ENCODE measurements at places on chromosomes 2 and 18.

DNA sequence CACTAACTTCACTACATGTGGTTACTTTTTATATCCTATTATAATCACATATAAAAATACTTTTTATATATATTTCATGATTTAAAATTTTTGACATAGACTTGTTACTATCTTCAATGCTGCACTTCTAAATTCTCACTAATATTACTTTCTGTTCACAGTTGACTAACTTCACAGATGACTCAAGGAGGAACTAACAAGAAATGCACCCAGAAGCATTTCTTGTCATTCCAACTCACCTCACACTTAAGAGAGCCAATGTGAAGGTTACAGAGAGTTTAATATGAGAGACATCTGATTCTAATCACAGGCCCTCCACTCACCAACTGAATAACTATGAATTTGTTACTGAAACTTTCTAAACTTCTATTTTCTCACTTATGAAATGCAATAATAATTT, 399.8 kb upstream of the SLC8A1 start:
- DNase-seq: no peak

DNA sequence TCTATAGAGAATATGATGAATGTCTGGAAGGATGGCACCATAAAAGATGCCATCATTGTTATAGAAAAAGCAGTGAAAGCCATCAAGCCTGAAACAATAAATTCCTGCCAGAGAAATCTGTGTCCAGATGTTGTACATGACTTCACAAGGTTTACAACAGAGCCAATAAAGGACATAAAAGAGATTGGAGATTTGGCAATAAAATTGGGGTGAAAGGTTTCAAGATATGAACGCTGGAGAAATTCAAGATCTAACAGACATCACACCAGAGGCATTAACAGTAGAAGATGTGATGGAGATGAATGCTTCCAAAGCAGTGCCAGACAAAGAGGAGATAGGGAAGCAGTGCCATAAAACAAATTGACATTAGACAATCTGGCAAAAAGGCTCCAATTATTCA, 518.8 kb upstream of the ACVR2A start:
- DNase-seq: no peak

DNA sequence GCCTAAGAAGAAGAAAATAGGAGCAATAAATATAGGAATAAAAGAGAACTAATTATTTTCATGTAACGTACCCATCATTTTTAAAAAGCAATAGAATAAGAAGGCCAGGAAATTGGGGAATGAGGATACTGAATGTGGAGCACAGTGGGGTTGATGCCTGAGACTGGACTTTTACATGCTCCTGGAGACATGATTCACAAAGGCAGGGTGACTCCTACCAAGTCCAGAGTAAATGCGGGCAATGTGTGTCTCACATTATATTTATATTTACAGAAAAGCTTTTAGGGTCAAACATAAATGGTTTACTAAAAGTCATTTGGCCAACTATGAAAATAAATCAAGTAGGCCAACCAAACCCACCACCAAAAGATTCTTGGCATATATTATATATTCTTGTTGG, 87.9 kb upstream of the COL5A2 start:
- DNase-seq: no peak

DNA sequence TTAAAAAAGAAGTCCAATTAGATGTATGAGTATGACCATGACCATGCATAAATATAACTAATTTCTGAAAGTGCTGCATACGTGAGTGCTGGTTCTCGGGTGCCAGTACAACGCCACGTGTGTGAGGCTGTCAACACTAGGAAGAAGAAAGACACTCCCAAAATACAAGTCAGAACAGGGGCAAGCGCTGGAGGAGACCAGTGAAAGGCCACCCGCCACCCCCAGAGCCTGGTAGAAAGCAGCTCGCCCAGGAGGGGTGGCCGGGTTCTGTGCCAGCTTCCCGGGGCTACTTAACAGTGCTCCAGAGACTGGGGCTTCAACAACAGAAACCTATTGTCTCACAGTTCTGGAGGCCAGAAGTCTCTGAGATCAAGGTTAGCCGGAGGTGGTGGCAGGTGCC, 147.6 kb downstream of the RTP5 start:
- no peak for DNase-seq

- no peak for DNase-seq
Measured at GRCh38 chr2:121788685-121789084, 33.2 kb downstream of the TSN start.

DNA sequence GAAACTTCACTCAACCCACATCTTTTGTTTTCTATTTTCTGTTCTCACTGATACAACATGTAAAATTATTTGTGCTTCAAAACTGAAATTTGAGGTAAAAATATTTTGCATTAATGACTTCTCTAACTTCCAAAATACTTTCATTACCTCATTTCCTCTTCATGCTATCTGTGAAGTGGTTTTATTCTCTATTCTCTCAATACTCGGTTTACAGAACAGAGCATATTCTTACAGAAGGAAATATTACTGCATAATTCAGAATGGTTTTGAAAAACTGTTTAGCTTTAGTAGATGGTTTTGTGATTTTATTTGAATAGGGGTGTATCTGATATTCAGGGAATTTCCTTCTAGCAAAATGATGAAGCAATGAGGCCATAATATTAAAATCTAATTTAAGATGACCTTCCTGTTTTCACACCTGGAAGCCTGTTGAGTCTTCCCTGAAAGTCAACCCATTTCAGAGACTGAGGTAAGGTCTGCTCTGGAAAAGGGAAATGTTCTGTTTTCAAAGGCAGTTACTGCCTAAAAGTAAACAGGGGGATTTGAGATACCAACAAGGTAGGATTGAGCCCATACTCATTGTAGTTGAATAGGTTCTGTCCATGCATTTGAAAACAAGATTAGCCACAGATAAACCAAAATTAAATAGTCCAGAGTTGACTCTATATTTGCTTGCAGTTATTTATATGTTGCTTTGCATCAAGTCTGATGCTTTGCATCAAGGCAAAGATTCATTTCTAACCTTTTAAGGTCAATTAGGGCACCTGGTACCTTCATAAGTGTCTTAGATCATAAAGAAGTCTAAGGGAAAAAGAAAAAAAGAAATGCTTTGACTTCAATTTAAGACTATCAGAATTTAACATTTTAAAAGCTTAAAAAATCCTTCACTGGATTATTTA, 50.8 kb upstream of the PEX13 start:
- no peak for DNase-seq

DNA sequence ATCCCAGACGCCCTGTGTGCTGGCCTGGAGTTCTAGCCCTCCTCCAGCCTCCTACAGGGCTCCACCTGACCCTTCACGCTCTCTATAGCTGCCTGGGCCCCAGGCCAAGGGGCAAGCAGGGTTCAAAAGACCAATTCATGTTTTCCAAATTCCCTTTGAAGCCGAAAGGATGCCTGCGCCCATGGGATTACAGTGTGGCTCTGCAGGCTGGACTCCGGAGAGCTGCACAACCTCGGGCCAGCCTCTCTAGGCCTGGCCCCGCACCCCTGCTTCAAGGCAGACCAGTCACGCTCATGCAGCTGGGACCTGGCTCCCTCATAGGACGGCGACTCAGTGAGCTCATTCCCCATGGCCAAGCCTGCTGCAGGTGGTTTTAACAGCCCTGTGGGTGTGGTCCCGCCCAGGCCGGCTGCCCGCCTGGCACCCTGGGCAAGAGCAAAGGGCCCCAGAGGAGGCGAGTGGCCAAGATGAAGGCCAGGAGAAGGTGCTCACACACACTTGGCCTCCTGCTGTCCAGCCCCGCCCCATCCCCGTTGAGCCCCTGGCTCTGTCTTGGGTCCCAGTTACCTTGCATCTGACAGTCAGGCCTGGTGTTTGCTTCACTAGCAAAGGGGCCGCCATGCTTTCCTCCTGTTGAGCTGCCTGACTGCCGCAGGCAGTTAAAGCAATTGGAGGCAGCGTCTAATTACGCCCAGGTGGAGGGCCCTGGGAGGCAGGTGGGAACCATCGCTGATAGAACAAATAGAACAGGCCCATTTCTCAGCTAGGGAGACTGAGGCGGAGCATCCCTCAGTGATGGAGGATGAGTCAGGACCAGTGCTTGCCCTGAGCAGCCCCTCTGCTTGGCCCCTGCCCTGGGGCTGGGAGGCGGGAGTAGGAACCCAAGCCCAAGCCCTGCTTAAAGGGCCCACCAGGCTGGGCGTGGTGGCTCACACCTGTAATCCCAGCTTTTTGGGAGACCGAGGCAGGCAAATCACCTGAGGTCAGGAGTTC, 56.9 kb downstream of the SMAD7 start:
- DNase-seq: no peak

DNA sequence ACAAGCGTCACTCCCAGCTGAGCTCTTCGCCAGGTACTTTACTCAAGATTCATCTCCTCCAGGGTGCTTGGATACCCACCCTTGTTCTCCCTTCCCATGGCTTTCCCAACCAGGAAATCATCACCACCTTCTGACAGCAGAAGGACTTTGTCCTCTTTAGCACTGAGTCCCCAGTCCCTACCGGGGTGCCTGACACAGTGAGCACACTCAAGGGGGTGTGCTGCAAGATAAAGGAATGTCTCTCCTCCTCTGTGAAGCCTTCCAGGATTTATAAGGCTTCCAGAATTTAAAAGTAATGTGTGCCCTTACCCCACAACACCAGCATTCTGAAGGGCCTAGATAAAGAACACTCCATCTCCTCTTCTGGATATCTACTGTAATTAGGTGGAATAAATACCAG, 39.6 kb downstream of the ACVR1 start:
- no peak for DNase-seq

DNA sequence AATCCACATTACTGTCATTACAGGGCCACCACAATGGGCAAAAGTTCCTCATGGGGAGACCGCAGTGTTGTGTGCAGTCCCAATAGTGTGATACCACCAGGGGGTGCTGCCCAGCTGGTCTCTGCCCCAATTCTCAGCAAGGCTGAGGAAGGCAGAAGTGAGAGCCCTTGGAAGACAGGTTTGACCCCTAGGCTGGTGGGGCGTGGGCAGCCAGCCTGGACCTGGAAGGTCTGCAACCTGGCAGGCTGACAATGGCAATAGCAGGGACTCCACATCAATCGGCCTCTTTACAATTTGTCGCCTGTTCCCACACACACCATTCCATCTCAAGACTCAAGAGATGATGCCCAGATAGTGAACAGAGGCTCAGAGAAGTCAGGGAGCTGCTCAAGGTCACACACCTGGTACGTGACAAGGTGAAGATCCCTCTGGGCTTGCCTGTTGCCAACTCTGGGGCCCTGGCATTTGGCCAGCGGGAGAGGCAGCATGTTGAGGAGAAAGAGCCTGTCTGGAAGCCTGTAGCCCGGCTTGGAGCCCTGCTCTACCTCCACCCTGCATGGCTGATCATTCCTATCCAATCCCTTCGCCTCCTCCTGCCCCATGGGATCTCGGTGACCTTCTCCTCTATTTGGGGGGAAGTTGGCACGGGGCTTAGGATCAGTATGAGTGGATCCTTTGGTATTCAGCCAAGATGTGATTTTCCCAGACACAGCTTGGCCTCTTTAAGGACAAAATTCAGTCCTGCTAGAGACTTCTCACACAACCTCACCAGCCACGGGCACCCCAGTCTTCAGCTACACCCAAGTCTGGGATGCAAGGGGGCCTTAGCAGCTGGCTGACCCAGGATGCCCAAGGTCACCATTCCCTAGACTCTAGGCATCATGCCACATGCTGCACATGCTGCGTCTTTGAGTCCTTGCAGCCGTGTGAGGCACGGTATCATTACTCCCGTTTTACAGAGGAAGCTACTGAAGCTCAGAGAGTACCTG, 2.9 kb upstream of the ATOH8 start:
- peak; percentile 29 for DNase-seq

GRCh38 chr2:182509216-182509615, 82.4 kb upstream of the PDE1A start:
- DNase-seq: no peak

DNA sequence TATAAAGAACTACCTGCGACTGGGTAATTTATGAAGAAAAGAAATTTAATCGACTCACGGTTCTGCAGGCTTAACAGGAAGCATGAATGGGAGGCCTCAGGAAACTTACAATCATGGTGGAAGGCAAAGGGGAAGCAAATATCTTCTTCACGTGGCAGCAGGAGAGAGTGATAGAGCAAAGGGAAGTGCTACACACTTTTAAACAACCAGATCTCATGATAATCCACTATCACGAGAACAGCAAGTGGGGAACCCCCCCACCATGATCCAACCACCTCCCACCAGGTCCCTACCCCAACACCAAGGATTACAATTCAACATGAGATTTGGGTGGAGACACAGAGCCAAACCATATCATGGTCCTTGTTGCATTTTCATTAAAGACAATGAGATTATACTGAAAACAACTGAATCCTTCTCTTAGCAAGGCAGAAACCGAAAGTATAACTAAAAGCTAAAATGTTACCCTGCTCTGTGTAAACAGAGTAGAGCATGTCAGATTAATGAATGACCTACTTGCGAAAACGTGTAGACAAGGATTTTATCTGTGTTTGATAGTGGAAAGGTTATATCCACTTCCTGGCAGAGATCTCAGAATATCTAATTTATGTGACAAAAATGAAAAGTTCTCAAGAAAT, 60.1 kb upstream of the RBBP8 start:
- no peak for DNase-seq

DNA sequence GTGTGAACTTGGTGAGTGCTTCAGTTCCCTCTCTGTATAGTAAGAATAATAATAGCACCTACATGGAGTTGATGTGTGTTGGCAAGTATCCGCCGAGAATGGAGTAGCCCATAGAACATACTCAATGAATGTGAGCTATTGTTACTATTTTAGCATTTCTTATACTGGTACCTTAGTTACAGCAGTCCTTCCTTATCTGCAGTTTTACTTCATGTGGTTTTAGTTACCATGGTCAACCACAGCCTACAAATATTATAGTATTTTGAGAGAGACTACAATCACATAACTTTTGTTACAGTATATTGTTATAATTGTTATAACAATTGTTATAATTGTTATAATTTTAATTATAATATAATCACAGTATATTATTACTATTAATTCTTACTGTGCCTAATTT, 152.5 kb upstream of the RASGRP3 start:
- DNase-seq: no peak

- no peak for DNase-seq
Measured at GRCh38 chr2:36416370-36417165, 61.0 kb downstream of the CRIM1 start.

DNA sequence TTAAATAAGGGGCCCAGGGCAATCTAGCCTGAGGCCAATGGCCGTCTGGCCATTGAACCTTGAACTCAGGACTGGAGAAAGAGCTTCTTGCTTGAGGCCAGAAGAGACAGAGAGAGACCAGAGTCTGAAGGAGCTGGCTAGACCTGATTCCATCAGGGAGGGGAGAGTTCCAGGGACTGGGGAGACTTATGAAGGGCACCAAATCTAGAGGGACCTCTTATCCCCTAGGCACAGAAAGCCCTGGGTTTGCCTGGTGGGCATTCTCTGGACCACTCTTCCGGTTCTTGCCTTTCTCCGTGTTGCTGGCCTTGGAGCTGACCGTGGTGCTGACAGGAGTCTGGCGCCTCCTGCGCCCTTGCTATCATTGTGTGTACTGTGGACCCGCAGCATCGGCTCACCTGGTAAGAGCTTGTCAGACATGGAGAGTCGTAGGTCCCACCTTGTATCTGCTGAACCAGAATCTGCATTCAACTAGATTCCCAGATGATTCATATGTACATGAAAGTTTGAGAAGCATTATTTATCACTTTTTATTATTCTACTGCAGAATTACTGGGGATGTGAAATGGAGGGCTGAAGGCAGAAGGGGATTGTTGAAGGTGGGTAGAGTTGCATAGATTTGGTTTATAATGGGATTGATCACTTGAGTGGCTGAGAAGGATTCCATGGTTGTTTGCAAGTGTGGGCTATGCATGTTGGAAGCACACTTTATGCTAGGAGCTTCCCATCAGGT, 4.3 kb upstream of the TRPM8 start:
- no peak for DNase-seq

- no peak for DNase-seq
Measured at GRCh38 chr2:3132466-3132865, 245.2 kb downstream of the EIPR1 start.

- no peak for DNase-seq
Measured at GRCh38 chr2:188647430-188648070, 326.6 kb upstream of the COL3A1 start.

GRCh38 chr18:10916865-10917264, 232.5 kb downstream of the PIEZO2 start:
- no peak for DNase-seq

All from stimulated activated CD4-positive, alpha-beta T cell treated with anti-CD3 and anti-CD28 coated beads, Interleukin-15, amount 100 ng/mL, for 1 hour (primary cell).